ENCODE measurements at places on chromosomes 6 and 20.

GRCh38 chr20:44056010-44056698, 130.8 kb downstream of the JPH2 start:
- peak; percentile 46 for DNase-seq

- no peak for DNase-seq
These were observed 2.8 kb downstream of the RAET1E start for GRCh38 chr6:149895048-149895590.

GRCh38 chr20:19830211-19830785, 72.2 kb downstream of the RIN2 start:
- DNase-seq: no peak

DNA sequence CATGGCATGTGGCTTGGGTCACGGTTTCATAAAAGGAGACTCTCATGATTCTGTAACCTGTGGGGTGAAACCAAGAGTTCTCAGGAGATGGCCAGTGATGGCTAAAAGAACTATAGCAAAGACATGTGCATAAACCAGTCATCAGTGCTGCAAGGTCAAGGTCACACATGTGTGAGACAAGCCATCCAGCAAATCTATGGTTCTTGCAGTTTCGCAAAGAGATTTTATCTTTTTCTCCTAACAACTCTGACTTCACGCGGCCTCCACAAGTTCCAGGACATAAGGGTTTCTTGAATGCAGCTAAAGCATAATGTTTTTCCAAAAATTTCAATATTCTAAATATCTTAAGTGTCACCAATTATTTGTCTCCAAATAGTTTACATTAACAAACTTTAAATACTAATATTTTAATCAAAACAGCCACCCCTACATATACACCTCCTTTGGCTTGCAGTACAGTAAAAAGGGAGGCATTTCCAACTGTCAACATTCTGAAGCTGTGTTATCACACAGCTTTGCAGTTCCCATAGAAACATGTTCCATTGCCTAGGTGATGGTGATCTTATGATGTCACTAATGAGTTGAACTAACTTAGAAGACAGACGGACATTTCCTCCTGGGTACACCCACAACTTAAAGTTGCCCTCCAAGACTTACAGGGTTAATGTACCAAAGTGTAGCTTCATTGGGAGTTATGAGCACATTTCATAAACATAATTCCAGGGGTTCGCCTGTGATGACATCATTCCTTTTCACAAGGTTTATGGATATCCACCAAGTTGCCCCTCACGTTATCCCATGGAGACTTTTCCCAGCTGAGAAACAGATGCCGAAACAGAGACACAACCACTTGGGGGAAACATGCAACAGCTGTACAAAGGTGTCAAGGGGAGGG, 250.9 kb upstream of the PDE10A start:
- no peak for DNase-seq

DNA sequence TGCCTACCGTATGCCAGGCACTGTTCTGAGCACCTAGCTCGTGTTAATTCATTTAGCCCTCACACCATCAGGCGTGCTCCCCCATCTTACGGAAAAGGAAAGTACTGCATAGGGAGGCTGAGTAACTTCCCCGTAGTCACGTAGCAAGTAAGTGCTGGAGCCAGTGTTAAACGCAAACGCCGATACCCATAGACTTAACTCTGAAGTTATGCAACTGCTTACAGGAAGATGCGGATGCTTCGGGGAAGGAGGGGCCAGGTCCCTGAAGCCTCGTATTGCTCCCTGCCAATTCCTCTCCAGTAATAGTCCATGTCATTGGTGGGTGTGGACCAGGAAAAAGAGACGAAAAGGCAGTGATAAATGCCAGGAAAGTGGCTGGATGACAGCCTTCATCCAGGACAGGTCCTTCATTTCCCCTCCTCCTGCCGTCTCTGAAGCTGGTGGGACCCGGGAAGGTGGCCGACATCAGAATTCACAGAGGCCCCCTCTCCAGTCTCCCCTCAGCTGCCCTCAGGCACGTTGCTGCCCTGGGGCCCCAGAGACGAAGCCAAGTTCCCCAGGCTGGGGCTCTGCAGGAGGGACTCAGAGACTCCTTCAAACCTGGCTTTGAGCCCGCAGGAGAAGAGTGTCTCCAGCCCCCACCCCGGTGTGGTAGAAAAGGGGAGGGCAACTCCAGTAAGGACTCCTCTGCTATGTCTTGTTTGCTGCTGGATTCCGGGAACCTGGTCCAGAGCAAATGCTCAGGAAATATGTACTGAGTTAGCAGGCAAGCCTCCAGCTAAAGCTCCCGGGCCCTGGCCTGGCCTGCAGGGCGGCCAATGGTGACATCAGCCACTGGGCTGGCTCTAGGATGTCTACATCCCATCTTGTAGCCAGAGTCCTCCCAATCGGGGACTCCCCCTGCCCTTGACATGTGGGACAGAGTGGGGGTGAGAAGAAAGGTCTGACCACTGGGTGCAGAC, 37.8 kb downstream of the RAB44 start:
- no peak for DNase-seq

- DNase-seq: no peak
These were observed 193.1 kb downstream of the NRN1 start for GRCh38 chr6:5813625-5814027.

GRCh38 chr6:158061709-158062461, 80.2 kb downstream of the SYNJ2 start:
- DNase-seq: no peak

GRCh38 chr6:37867756-37868446, 48.4 kb downstream of the ZFAND3 start:
- DNase-seq: no peak

- DNase-seq: no peak
These were observed 25.8 kb downstream of the ROS1 start for GRCh38 chr6:117399924-117400323.

GRCh38 chr6:111844376-111844775, 28.9 kb downstream of the FYN start:
- DNase-seq: no peak

DNA sequence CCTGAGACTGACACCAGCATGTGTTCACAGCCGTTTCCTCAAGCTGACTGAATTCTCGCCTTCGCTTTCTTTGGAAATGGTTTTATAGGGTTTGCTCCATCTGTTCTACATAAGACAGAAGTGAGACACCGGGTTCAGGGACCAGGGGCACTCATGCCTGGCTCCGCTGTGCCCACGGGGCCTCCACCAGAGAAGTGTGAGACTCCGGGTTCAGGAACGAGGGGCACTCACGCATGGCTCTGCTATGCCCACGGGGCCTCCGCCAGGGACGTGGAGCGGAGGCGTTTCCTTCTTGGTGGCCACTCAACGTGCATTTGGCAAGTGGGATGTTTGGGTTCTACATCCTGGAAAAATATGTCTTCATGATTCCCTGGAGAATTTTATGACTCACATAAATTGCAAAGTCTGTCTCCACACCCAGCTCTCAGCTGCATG, 106.6 kb downstream of the RNASET2 start:
- no peak for DNase-seq

- no peak for DNase-seq
These were observed 153.3 kb downstream of the QRSL1 start for GRCh38 chr6:106782536-106783285.

DNA sequence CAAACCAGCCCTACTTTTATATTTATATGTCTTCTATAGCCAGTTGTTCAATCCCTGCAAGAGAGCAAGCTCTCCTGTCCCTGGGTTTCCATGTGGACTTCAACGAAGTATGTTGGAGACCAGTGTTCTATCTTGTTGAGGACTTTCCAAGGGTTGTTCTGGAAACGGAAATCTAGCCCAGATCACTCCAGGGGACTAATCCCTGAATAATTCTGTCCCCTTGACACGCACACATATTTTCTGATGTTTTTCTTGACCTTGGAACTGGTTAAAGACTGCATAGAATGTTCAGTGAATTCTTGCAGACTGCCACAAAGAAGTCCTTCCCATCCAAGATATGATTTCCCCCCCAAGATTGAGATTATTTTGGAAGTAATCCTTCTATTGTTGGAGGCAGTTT, 9.5 kb upstream of the MYLK2 start:
- no peak for DNase-seq

- DNase-seq: no peak
These were observed 19.8 kb upstream of the TGM3 start for GRCh38 chr20:2276015-2276414.

DNA sequence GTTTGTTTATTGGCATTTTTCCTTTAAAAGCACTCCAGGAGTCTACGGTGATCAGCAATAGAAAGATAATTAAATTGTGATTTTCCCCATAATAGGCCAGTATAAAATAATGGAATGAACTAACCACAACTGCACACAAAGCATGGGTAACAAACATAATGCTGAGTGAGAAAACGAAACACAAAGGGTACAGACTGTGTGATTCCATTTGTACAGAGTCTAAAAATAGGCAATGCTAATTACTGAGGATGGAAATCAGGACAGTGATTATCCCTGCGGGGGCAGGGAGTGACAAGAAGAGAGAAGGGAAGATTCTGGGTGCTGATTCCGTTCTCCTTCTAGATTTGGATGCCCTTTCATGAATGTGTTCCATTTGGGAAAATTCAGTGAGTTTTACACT, 478.1 kb downstream of the PREX1 start:
- DNase-seq: no peak

GRCh38 chr20:10573273-10573950, 100.4 kb downstream of the JAG1 start:
- DNase-seq: no peak

GRCh38 chr6:40042232-40042631, 108.0 kb upstream of the MOCS1 start:
- no peak for DNase-seq

DNA sequence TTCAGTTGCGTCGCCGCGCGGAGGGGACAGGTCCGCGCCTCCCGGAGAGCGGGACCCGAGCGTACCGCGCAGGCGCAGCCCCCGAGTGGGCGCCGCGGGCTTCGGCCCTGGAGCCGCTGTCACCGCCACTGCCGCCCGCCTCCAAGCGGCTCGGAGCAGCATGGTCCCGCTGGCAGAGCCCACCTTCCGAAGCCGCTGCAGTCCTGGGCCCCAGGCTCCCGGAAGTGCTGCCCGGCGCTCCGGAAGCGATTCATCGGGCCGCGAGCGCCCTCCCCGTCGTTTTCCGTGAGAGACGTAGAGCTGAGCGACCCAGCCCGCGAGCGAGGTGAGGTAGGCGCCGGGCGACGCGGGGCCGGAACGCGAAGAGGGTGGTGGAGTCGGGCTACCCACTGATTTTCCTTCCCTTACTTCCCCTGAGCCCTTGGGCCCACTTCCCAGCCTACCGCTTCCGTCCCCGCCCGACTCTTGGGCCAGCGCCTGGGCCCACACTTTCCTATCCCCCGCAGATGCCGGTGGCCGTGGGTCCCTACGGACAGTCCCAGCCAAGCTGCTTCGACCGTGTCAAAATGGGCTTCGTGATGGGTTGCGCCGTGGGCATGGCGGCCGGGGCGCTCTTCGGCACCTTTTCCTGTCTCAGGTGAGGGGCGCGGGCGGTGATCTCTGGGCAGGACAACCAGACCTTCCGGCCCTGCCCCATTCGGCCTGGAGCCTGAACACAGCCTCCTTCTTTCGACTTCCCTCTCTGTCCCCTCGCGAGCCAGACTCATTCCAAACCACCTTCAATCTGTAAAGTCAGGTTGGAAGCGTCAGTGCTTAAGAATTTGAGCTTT, at the start of the genes NFS1 and ROMO1:
TSS of gene NFS1 (minus strand) at position 226 of the 830 bp plus-strand sequence. CDS start at position 162, 64 bp downstream.
TSS of gene ROMO1 (plus strand) at position 279 of the 830 bp plus-strand sequence. CDS start at position 507, 228 bp downstream.
- peak; percentile 86 for DNase-seq

- no peak for DNase-seq
These were observed 42.7 kb upstream of the TNFRSF21 start for GRCh38 chr6:47352194-47352920.

- DNase-seq: peak; percentile 68
These were observed 3.1 kb downstream of the MTCL3 start for GRCh38 chr6:127515794-127516661.

- DNase-seq: no peak
These were observed 21.2 kb upstream of the CCDC167 start for GRCh38 chr6:37520926-37521325.

DNA sequence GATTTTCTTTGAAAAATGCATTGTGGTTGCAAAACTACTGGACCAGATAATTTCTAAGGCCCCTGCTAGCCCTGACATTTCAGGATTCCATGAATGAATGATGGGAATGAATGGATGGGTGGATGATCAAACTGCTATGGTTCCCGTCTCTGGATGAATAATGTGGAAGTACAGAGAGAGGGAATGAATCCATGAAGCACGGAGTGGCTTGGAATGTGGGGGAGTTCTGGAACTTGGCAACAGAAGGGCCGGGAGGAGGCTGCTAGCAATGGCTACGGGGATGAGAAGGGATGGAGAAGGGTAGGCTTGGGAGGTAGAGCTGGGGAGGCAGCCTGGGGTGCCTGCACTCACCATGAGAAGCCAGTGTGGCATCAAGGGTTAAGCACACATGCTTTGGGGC, 84.8 kb downstream of the NCR2 start:
- no peak for DNase-seq

GRCh38 chr6:159726255-159726917, 920 bp upstream of the WTAP start:
- DNase-seq: no peak

- no peak for DNase-seq
These were observed 6.2 kb downstream of the DXO start for GRCh38 chr6:31965700-31966099.

DNA sequence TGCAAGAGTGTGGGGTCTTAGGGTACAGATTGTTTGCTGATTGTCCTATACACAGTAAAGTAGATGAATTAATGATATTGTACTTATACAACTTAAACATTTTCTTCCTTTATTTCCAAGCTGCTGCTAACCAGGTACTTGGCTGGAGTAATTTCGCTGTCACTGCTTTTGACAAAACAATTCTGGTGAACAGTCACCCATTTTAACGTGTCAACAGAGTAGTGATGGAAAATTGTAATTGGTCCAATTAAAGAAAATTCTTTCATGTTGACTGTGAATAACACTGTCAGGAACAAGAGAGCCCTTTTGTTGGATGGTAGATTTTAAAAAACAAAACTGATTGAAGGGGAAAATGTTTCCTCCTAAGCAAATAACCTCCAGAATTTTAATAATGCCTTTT, 26.4 kb upstream of the MROH8 start:
- DNase-seq: no peak

DNA sequence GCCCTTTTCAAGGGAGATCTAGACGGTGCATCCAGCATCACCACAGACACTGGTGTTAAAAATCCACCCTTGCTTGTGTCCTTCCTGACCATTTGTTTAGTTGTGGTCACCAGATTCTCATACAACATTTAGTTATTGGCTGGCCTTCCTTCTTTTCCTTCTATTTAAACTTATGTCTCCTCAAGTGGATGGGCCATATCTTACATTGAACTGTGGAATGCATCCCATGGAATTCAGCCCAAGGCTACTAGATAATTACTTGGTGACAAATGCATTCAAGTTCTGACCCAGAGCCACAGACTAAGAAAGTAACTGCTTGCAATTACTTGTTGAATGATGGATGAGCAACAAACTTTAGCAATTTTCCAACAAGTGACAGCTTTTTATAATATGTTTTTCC, 198.9 kb upstream of the SSTR4 start:
- DNase-seq: no peak

- DNase-seq: no peak
These were observed 193.4 kb upstream of the PRDM1 start for GRCh38 chr6:105892577-105893262.

GRCh38 chr20:17612287-17612991, 42.6 kb downstream of the DSTN start:
- peak; percentile 45 for DNase-seq

GRCh38 chr6:110828396-110828795, 13.1 kb upstream of the CDK19 start:
- no peak for DNase-seq
